ENCODE measurements at places on chromosomes 12 and 14.

- DNase-seq, result no peak
Measured at GRCh38 chr14:62689733-62690132, 355.5 kb downstream of the KCNH5 start.

DNA sequence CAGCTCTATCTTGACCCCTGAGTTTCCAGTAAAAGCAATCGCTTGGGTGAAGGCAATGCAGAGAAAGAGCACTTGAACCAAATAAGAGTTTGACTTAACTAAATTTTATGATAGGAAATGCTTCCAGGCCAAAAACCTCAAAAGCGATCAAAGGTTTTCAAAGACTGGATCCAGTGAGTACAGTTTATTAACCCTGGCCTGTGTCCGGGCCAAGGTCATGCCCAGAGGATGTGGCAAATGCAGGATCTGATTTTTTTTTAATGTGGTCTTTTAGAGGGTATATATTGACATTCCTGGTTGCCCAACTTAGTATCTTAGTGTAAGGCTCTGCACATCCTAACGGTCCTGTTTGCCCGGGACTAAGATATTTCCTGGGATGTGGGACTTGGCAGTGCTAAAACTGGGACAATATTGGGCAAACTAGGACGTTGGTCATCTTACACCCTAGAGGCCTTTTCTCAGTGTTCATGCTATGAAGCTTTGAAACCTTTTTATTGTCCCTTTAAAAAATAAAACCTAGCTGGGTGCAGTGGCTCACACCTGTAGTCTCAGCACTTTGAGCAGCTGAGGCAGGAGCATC, 40.1 kb upstream of the TMED10 start:
- DNase-seq, result no peak

DNA sequence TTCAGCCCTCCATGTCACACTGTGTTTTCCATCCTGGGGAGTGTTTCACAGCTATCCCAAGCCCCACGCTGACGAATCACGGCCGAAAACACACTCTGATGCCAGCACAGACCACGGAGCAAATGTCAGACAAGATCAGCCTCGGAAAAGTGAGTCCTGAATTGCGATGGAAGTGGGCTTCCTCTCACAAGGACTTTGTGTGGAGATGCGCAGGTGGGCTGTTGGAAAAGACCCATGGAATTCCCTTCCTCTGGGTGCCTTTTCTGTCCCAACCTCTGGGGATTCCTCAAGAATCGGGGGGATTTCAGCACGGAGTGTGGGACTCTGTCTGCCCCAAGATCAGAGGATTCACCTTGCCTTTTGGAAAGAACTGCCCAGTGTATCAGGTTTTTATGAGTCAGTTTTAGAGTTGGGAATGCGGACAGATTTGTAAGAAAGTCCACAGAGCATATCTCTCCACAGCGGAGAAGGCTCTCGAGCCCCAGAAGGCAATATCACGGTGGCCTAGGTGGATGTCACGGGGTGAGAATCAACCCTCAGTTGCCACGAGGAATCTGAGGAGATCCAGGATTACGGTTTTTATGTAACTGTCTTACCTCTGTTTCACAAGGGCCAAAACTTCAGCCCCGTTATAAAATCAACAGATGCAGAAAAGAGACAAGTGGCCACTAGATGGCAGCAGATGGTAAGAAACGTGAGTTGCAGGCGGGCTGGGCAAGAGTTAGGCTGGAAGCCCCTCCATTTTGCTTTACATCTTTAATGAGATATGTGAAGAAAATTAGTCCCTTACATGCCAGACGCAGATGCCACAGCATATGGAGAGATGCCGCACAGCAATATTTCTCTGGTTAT, 201.9 kb downstream of the DAD1 start:
- no peak for DNase-seq

DNA sequence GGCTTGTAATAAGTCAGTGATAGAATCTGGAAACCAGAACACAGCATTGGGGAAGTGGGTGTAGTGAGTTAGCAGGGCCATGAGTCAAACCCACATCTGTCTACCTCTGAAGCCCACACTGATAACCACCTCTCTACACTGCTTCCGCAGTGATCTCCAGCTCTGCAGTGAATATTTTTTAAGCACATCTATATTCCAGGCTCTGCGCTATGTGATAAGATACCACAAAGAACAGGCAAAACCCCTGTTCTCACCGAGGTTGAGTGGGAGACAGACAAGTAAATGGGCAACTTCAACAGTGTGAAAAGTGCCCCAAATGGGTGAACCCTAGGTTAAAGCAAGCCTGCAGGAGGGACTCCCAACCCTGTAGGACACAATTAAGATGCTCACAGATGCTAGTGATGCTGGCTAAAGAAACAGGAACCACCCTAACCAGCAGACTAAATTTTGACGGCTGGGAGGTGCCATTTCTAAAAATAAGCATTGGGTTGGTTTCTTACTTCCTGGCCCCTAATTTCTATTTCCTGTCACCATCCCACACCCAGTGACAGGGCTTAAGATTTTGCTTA, 375.0 kb downstream of the DPF3 start:
- DNase-seq, result no peak

DNA sequence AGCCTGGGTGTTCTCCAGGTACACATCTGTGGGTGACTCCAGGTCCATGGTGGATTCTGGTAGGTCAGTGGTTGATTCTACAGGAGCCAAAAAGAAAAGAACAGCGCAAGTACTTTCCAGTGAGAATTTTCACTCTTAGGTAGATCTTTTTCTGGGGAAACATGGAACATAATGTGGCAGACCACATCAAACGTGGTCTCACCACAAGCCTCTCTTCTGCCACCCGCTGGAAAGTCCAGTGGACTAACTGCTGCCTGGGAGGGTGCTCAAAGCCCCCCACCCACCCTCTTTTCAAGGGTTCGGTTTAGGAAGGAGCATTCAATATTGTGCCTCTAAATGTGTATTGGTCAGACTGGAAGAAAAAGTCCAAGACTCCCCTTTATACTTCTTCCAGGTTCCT, 36.1 kb upstream of the PRB2 start:
- no peak for DNase-seq

DNA sequence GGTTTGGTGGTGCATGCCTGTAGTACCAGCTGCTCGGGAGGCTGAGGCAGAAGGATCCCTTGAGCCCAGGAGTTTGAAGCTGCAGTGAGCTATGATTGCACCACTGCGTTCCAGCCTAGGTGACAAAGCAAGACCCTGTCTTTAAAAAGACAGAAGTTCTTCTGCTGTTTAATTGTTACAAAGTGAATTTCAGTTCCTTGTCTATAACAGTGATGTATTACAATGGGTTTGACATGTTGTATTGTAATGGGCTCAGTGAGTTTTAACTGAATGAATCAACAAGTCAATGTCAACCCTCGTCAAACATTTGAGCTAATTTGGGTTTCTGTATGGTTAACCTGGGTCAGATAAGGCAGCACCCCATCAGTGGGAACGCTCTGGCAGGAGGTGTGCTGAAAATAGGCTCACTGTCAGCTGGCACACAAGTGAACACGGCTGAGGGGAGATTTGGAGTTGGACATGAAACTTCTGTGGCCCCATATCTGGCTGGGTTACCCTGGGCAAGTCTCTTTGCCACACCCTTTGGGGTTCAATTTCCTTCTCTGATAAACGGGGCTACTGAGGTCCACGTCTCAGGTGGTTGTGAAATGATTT, 14.0 kb upstream of the TRPV4 start:
- DNase-seq, result no peak

- DNase-seq, result no peak
Measured at GRCh38 chr14:47949006-47949405, 273.6 kb upstream of the MDGA2 start.

DNA sequence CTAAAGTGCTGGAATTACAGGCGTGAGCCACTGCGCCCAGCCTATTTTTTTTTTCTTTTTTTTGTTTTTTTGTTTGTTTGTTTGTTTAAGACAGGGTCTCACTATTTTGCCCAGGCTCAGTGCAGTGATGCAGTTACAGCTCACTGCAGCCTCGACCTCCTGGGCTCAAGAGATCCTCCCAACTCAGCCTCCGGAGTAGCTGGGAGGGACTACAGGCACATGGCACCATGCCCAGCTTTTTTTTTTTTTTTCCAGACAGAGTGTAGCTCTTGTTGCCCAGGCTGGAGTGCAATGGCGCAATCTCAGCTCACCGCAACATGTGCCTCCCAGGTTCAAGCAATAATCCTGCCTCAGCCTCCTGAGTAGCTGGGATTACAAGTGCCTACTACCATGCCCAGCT, 5.8 kb upstream of the ITFG2 start:
- no peak for DNase-seq

Data from NCI-H1436 treated with DMSO at 0.1 percent for 48 hours (cell line).